ENCODE measurements at places on chromosomes 12 and 14.

- DNase-seq: no peak
Measured at GRCh38 chr12:97535582-97535981, 73.0 kb downstream of the RMST start.

DNA sequence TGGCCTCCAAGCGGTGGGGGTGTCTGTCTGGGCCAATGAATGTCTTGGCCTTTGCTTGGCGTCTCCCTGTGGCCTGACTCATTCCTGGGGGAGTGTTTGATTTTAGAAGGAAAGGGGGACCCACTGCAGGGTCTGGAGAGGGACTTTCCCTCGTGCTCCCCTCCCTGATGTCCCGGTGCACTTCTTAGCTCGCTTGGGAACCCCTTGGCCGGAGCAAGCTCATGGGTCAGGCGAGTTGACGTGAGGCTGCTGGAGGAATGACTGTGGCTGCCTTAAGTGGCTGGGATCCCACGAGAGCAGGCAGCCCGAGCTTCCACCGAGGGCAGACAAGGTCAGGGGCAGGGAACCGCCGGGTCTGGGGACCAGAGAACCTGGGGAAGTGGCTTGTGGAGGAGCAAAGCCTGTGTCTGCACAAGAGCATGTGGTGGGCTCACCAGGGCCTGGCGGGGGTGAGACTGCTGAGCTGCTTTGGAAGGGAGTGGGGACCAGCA is 218.4 kb upstream of the C14orf180 start:
- DNase-seq: no peak

DNA sequence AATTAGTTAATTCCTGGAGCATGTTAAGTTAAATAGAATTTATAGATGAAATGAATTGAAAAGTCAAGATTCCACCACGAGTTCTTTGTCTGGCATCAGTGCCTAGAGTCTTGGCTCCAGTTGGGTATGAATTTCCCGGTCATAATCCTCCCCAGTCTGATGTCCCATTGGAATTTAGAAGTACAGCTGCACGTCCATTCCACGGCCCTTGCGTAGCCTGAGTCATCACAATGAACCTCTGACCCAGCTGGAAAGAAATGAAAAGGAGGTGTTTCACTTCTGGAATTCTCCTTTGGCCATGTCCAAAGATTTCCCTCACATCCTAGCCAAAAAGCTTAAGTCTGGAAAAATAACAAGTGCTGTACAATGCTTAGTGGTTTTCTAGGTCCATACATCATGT is 122.7 kb downstream of the KICS2 start:
- DNase-seq: no peak

DNA sequence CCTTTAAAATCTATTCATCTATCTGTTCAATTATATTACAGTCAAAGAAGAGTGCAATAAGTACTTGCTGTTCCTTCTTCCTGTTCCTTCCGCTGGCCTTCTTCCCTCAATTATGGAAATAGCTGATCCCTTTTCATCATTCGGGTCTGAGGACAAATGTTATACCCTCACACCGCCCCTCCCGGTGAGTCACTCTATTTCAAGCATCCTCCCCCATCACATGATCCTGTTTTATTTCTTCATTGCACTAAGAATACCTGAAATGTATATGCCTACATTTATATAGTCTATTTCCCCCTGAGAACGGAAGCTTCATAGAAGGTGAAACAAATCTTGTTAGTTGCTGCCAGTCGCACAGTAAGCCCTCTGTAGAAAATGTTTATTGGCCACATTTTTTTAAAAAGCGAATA is 2.5 kb downstream of the SLC38A1 start:
- DNase-seq: peak; percentile 43

- DNase-seq: no peak
Measured at GRCh38 chr12:68612202-68612601, 1.5 kb downstream of the RAP1B start.

GRCh38 chr12:100724071-100724470 is 70.5 kb upstream of the ANO4 start:
- DNase-seq: no peak

DNA sequence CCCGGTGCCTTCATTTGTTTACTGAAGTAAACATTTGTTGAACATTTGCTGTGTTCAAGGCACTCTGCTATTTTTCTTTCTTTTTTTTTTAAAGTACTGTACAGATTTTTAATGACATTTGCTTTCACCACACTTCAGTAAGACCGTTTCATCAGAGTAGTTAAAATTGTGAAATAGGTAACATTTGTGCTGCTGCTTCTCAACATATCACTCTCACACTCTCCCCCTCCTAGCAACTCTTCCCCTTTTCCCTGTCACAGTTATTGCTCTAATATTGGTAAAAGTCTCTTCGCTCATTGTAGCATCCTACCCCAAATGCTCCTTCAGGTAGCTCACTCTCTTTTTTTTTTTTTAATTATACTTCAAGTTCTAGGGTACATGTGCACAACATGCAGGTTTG is 49.6 kb downstream of the SRGAP1 start:
- DNase-seq: no peak

DNA sequence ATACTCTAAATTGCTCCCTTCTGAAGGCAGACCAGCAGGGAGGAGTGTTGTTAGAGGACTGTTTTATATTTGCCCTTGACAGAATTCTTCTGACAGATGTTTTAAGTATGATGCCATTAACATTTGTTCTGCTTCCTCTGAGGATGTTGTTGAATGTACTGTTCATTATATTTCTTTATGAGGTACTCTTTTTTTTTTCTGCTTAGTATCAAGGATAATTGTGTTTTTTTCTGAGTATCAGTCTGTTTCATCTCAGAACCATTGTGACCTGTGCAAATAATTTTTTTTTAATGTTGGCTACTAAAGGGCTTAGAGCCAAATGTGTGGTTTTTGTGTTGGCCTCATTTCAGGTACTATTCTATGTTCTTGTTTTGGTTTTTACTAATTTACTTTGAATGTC is 10.6 kb downstream of the METAP2 start:
- no peak for DNase-seq

GRCh38 chr12:11729008-11729407 is 79.5 kb downstream of the ETV6 start:
- DNase-seq: no peak

DNA sequence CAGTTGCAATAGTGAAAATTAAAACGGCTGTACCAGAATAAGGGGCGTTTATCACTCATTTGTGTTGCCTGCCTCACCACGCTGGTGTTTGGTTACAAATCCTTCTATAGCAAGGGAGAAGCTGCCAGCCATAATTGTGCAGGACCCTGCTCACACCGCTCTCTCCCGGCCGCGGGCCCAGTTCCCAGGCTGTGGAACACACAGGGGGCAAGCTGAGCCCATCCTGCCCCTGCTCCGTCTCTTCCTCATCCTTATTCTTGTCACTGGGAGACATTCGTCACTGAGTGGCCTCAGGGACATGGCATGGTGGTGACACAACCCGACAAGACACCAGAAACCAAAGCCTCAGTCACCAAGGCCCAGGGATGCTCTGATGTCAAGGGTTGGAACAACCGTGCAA is 116.3 kb upstream of the FKBP4 start:
- DNase-seq: no peak

- DNase-seq: no peak
Measured at GRCh38 chr12:85642808-85643207, 193.4 kb downstream of the RASSF9 start.

- DNase-seq: no peak
Measured at GRCh38 chr12:53453953-53454640, 2.2 kb downstream of the PCBP2 start.

DNA sequence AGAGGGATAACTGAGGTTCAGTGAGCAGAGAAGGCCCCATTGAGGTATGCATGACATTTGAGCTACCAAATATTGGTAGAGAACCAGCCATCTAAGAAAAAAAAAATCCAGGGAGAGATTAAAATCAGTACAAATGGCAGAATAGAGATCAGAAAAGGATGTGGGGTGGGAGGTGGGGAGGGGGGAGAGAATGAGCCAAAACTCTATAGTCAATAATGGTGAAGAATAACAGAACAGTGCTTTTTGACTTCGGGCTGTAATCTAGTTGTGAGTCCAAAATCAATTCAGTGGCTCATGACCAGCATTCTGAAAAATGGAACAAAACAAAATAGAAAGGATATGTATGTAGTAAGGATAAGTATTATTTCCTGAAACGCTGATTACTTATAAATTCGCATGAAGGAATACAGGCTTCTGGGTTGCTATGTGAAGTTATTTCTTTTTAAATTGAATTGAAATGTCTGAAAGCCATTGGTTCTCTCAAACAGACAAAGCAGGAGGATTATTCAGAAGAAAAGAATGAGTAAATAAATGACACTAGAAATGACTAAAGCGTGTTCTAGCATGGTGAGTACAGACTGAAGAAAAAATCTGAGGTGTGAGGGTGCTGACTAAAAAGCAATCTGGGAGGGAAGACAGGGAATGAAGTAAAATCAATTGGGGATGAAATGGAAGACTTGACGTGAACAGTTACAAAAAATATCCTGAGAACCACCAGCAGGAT is 72.4 kb downstream of the ATP2B1 start:
- DNase-seq: no peak

- DNase-seq: no peak
Measured at GRCh38 chr12:24822121-24822899, 126.6 kb downstream of the BCAT1 start.

GRCh38 chr14:28772613-28773012 is 6.0 kb downstream of the FOXG1 start:
- DNase-seq: no peak

GRCh38 chr12:66409195-66409871 is 107.0 kb downstream of the HELB start:
- peak; percentile 59 for DNase-seq

DNA sequence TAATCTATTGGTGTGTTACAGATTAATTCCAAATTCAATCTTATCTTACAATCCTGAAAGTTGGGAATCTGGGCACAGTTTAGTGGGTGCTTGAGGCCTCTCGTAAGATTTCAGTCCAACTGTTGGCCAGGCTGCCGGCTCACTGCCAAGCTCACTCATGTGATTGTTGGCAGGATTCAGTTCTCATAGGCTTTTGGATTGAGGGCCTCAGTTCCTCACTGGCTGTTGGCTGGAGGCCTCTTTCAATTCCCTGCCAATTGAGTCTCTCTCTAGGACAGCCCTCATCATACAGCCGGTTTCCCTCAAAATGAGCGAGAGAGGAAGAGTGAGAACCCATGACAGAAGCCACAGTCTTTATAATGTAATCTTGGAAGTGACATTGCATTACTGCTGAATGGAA is 123.5 kb upstream of the FBXO33 start:
- no peak for DNase-seq

DNA sequence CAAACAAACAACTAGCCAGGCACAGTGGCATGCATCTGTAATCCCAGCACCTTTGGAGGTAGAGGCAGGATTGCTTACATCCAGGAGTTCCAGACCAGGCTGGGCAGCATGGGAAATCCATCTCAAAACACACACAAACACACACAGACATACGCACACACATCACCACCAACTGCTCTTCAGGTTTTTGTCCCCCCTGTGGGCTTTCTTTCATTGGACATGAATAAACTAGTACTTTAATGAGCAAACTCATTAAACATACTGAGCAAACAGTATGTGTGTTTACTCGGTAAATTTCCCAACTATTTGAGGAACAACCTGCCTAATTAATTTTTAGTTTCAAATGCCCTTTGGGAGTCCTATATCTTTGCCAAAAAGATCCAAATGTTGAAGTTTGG is 10.1 kb upstream of the RASSF3 start:
- no peak for DNase-seq

DNA sequence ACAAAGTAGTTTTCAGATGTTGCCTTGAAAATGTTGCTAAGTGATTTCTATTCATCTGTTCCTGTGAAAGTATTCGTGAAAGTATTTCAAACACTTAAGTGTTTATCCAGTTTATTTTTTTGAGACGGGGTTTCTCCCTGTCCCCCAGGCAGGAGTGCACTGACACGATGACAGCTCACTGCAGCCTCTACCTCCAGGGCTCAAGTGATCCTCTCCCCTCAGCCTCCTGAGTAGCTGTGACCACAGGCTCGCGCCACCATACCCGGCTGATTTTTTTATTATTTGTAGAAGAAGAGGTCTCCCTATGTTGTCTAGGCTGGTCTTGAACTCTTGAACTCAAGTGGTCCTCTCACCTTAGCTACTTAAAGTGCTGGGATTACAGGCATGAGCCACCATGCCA is 1.7 kb downstream of the ZDHHC17 start:
- no peak for DNase-seq

- DNase-seq: peak; percentile 47
Measured at GRCh38 chr12:107131832-107132616, 38.7 kb upstream of the CRY1 start.

GRCh38 chr12:8045952-8046944 is 13.7 kb downstream of the FOXJ2 start:
- peak; percentile 79 for DNase-seq

DNA sequence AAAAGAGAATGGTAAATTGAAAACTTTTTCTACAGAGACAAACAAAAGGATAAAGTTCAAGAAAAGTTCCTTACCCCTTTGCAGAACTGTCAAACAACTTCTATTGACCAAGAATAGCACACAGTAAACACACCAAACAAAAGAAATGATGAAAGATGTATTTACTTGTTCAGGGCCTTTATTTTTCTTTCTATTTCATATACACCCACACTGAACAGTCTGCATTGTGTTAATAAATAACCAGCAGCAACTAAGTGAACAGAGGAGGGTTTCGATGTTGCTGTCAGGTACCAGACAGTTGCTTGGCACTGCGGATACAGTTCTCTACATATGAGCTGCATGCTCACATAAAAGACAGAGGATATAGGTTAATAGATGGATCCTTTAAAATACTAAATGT is 122.1 kb downstream of the SOX5 start:
- DNase-seq: no peak

DNA sequence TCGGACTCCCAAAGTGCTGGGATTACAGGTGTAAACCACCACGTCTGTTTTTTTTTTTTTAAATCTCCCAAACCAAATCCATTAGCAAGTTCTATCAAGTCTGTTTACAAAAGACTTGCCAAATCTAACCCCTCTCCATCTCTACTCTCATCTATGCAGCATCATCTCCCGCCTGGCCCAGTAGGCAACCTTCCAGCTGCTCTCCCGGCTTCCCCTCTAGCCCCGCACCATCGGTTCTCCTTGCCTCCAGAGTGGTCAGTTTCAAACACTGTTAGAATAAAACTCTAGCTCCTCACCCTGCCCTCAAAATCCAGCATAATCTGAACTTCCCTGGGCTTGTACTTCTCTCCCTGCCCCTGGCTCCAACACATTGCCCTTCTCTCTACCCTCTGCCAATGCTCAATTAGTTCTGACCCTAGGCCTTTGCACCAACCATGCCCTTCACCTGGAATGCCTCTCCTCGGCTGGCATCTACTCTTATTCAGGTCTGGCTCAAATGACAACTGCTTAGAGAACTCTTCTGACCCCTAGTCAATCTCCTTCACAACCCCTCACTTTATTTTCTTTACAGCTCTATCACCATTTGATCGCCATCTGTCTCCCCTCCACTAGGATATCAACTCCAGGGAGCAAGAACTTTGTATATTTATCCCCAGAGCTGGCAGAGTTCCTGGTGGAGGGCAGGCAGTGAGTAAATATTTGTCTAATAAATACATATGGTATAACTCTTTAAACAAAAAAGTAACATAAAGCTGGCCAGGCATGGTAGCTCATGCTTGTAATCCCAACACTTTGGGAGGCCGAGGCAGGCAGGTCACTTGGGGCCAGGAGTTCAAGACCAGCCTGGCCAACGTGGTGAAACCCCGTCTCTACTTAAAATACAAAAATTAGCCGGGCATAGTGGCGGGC is 4.9 kb downstream of the WSB2 start:
- DNase-seq: no peak
